ENCODE measurements at places on chromosomes 1 and 21. TPM values are rescaled to one million over a fixed set of nuclear protein-coding genes. Genes with fewer than 3 reads are reported as not detected.

- no peak for DNase-seq
Measured at GRCh38 chr1:162159515-162159914, 90.0 kb downstream of the NOS1AP start.

- DNase-seq = no peak
Measured at GRCh38 chr21:37800057-37800455, 116.2 kb downstream of the KCNJ6 start.

DNA sequence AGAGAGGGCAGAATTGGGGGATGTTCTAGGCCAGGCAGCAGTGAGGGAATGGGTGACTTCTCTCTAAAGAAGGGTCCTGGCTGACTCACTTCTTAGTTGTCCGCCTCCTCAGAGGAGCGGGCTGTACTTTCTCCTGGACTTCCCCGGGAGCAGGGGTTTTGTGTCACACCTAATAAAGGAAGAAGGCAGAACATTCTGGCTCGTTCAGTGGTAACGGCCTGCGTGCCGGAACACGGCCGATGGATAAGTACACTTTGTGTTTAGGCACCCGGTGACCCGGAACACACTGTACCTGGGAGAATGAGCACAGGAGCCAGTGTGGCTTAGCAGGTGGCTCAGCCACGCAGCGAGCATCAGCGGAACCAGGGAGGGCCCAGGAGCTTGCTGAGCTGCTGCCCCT, 84.7 kb downstream of the FBXO2 start:
- no peak for DNase-seq

DNA sequence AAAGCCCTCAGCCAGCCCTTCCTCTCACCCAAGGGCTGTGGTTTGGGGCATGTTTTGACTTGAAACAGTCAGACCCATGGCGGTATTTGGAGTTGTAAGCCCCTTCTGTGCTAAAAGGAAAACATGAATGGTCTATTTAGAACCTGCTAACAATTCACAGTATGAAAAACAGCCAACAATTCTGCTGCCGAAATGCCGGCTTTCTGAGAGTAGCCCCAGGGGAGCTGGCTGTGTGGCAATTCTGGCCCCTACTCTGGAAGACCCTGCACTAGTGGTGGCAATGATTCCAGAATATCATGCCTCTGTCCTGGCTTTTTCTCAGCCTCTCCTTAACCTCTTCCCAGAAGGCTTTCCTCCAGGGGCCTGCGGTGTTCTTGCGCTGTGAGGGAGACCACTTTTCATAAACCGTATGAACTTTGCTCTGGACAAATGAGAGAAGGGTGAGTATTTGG, 118.7 kb downstream of the EDEM3 start:
- DNase-seq = no peak

DNA sequence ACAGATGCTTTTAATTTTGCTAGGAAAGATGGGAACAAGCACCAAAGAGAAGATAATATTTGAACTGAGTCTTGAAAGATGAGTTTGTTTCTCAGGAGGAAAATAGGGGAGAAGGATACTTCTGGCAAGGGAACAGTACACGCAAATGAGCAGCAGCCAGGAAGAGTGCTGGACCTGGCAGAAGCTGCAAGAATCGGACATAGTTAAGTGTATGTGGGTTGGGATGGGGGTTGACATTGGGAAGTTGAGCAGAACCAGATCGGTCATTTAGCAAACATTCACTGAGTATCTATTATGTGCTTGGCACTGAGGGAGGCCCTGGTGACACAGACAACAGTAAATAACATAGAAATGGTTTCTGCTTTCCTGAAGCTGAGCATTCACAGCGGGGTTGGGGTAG, 198.8 kb downstream of the PLPP3 start:
- no peak for DNase-seq

- DNase-seq = peak; percentile 100
Measured at GRCh38 chr1:150696995-150697927, at the start of gene GOLPH3L. GOLPH3L (minus strand) TSS chr1:150697154; CDS start chr1:150694838, 2,316 bp downstream.

DNA sequence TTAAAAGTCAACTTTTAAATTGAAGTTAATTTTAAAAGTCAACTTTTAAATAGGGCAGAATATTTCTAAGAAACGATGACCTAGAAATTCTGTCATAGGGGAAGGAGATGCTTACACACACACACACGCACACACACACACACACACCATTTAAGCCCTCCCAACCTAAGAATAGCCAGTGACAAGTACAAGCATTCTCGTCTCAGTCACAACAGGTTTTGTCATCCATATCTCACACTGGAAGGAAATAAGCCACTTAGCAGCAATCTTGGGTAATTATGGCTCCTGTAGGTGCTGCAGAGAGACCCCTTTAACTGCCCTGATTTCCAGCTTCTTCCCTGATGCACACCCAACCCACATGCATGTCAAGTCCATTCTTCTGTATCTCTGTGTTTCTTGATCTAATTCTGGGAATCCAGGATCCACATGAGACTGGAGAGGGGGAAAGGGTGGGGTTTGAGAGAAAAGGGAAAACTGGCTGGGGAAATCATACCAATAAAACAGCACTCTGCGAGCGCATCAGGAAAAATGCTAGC, 338.1 kb downstream of the PAPPA2 start:
- DNase-seq = no peak

DNA sequence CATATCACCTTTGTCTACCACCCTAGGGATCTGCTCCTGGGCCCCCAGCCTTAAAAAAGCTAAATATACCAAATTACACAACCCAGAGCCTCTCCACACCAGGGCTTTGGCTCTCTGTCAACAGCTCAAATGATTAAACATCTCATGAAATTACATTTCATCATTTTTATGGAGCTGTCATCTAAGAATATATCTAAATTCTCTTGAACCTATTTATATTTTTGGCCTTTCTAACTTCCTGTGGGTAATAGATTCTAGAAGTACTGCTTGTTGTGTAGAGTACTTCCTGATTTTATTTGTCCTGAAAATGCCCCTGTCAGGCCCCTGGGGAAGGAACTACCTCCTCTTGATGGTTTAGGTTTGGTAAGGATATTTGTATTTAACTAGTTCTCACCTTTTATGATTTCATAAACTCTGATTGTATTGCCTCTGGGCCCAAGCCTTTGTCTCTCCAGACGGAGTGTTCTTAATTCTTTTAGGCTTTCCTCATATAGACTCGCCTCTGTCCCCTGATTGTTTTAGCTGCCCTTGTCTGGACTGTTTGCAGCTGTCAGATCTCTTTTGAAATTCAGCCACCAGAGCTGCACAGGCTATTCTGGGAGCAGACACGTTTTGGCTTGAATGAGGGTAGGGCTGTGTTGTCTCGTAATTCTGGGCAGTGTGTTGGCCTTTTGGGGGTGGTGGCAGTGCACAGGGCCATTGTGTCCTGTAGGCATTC, 16.6 kb downstream of the MYOG start:
- no peak for DNase-seq

GRCh38 chr1:155326020-155326526, 5.4 kb downstream of the RUSC1 start:
- DNase-seq = no peak

LINGO4 gene
- not detected for total RNA-seq

All from Caki2 (cell line).